RKO (cell line): ENCODE measurements at places on chromosomes 16 and 17.
A peak's percentile ranks its signal among the peaks of the same experiment; 100 is the strongest.

GRCh38 chr17:17859909-17860765 lies 23.4 kb upstream of the SREBF1 start:
- peak; percentile 53 for DNase-seq

- DNase-seq = peak; percentile 83
Observed at GRCh38 chr16:69709456-69710084, 16.8 kb downstream of the NQO1 start.

DNA sequence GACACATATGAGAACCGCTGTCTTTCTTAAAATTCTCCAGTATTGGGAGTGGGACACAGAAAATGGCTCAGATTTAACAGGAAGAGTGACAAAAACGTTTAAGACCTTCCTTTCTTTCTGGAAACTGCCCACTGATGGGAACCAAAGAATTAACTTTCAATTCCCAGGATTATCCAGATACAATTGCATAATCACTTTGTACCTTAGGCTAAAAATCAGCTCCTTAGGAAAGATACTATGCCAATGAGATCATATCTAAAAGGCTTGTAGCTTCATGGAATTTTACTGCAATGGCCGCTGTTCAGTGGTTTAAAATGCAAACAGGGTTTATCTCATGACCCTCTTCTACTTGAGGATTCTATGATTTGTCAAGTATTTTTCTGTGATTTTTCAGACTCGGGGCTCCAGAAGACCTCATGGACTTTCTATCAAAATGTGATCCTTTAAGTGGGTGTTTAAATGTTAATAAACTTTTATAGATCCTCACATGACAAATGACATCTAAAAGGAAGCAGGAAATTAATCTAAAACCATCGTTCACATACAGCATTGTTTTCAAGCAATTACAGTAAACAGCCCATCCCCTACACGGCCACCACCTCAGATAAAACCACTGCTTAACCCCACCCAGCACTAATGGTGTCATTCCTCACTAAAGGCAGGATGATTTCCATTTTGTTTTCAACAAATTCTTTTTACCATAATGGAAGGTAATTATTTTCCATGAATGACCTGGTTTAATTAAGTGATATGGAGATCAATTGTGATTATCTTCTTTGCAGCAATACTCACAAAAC lies 31.6 kb upstream of the ERN1 start:
- no peak for DNase-seq

- DNase-seq = peak; percentile 84
Observed at GRCh38 chr16:4314532-4315185, 1.2 kb upstream of the GLIS2 start.

- no peak for DNase-seq
Observed at GRCh38 chr17:52495646-52496045, 337.1 kb upstream of the CA10 start.

- DNase-seq = no peak
Observed at GRCh38 chr17:79546386-79546785, 64.5 kb downstream of the RBFOX3 start.

GRCh38 chr16:30380803-30381208 lies 1.6 kb downstream of the SEPTIN1 start:
- no peak for DNase-seq

- peak; percentile 78 for DNase-seq
Observed at GRCh38 chr16:10876799-10877341, at the start of gene CIITA. TSS of gene CIITA (plus strand) at chr16:10877202. CDS start at chr16:10877331, 129 bp downstream.

DNA sequence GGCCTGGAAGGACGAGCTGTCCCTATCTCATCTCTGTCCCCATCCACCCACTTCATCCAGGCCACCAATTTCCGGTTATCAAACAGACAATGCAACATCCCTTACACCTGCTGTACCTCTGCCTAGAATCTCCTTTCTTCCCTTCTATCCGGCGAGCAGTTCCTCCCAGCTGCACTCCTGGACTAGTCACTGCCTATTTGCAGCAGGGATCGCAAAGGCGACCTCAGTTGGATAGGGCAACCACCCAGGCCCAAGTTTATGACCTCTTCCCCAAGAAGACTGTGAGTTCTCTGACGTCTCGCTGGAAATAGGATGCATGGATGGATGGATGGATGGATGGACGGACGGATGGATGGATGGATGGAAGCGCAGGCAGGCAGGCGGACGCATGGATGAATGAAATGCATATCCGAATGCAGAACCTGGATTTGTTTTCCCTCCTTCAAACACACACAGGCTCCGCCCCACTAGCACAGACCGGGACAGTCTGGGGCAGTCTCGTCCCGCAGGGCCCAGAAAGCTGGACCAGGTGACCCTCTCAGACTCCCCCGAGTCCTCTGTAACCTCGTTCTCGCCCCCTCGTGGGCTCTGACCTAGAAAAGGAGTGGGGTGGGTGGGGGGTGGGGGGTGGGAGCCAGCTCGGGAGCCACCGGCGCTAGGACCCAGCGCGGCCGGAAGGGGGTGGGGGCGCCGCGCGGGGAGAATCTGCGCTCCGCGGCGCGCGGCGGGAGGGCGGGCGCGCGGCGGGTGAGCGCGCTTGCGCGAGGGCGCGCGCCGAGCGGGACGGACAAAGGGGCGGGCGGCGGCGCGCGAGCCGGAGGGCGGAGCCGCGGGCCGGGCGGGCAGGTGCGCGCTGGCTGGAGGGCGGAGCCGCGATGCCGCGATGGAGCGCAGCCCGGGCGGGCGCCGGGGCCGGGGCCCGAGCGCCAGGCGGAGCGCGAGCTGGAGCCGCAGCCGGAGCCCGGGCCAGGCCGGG lies at the start of gene SBK1:
Gene SBK1 (plus strand): TSS at position 875 of the 976 bp plus-strand sequence. CDS start 24,867 bp downstream, outside the sequence.
- DNase-seq = peak; percentile 81

DNA sequence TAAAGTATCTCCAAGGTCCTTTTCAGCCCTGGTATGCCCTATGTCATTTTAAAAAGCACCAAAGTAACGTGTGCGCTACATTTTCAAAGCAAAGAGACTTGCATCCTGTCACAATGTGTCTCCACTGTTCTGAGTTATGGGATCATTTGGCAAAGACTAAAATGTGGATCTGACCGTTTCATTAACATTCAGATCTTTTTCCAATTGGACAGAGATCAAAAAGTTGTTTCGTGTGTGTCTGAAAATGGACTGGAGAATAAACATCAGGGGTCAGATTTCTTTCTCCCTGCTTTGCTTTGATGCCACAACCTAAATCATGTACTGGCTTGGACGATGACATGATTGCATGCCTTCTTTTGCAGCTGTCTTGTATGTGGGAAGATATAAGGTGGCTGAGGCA lies 136.0 kb upstream of the NOG start:
- DNase-seq = no peak

DNA sequence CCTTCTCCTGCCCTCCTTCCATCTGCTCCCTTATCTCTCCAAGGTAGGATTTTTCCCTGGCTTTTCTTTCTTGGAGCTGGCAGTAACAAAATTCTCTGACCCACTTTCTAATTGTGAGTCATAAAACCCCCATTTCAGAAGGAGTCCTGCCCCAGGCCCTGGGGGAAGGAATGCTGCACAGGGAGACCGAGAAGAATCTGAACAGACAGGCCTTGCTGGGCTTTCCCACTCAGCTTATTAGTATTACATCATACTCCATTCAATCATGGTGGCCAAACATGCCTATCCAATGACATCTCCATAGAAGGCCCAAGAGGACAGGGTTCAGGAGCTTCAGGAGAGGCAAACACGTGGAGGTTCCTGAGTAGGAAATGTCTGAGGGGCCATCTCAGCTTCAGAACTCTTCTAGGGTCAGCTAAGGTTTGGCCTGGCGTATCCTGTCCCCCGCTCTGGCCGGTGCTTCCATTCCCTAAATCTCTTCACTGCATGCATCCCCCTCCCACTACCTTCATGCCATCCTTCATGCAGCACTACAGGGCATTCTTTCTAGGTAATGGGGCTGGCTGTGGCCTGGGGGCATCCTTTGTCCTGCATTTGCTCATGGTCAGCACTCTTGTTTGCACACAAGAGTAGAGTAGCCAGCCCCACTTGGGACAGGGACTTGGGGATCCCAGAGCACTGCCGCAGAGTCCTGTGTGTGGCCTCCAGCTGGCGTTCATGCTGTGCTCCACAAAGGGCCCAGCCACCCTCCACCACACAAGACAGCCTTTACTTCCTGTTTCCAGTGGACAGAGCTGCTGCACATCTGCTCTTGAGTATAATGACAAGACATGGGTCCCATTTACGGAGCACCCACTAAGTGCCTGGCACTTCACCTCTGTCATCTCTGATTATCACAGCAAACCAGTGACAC lies 8.2 kb downstream of the SLC6A2 start:
- no peak for DNase-seq

GRCh38 chr16:50183316-50183715 lies 30.2 kb downstream of the TENT4B start:
- DNase-seq = peak; percentile 10

GRCh38 chr17:7313890-7314718 lies 1.1 kb downstream of the GPS2 start:
- peak; percentile 73 for DNase-seq

GRCh38 chr17:42348104-42348503 lies 40.1 kb downstream of the STAT3 start:
- no peak for DNase-seq

- DNase-seq = no peak
Observed at GRCh38 chr17:44881145-44881544, 18.1 kb downstream of the EFTUD2 start.

DNA sequence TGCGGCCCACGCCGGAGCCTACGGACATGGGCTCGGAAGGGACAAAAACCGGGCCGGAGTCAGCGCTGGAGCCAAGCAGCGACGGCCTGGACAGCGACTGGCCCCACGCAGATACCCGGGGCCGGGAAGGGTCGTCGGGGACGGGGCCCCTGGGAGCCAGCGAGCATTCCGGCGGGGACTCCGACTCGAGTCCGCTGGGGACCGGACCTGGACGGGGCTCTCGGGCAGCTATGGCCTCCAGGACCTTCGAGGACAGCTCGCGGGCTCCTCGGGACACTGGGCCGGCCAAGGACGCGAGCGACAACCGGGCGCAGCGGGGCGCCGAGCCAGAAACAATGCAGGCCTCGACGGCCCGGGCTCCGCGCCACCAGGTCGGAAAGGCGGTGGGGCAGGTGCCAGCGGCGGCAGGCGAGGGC lies 1.0 kb downstream of the MYO15B start:
- no peak for DNase-seq

DNA sequence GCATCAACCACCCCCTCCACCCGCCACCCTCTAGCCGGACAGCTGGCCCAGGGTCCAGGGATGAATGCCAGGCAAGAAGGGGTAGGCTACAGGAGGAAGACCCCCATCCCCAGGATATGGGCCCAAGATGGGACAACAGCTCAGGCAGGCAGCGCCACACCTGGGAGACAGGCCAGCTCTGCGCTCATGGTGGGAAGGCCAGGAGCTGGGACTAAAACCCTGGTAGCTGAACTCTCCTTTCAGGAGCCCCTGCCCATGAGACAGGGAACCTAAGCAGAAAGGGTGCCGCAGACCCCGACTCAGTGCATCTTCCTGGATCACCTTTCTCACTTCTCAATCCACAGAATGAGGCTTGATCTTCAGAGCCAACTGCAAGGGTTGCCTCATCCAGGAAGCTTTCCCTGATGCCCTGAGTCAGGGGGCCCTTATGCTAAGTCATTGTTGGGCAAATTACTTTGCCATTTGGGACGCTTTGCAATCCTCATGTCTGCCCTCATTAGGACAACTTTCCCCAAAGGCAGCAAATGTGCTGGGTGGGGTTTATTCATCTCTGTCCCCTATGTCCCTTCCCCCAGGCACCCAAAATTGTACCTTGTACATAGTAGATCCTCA lies 9.0 kb downstream of the ZDHHC1 start:
- no peak for DNase-seq

DNA sequence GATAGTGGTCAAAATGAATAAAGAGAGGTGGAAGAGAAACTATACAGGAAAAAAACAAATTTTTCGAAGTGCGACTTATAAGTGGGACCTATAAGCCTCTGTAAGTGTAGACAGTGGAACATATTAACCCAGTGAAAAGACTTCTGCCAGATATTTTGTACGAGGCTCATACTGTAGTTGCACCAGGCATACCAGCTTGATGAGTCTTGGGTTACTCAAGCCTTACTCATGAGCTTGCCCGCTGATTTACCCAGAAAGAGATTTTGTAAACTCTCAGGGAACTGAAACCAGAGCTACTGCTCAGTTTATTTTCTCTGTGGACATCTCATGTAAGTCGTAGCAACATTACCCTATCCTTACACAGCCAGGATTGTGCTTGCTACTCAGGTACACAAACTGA lies 708.0 kb upstream of the SOX9 start:
- DNase-seq = peak; percentile 71

- DNase-seq = no peak
Observed at GRCh38 chr17:35733366-35733765, 1.9 kb downstream of the RASL10B start.

DNA sequence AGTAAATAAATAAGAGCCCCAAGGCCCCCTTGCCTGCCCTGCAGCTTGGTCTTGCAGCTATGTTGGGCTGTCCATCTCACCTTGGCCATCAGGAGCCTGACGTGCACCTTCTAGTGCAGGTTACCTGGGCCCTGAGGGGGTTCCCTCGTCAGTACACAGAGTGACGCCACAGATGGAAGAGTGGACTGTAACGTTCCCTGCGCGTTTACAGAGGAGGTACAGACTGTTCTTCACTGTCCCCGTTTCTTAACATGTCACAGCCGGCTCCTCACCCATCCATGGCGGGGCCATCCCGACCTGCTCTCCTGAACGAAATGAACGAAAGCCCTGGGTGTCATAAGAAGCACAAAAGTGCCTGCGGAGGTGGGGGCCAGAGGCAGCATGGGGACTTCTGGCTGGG lies 15.9 kb upstream of the FASN start:
- DNase-seq = no peak

GRCh38 chr17:19004421-19005136 lies at the start of gene FAM83G:
TSS of gene FAM83G (minus strand) at chr17:19004764. CDS start at chr17:19004041, 723 bp downstream.
- DNase-seq = peak; percentile 89

DNA sequence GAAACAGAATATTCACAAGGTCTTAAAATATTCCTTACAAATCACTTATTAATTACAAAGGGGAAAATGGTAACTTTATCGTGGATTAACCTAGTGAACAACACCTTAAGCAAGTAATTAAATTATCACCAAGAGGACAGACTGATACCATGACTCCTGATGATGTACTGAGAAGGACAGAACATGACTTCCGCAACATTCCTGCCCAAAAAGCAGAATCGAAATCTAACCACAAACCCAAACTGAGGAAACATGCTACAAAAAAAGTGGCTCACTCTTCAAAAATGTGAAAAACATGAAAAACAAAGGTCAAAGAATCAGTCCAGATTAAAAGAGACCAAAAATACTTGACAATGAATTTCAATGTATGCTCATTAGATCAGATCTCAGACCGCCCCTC lies 151.5 kb downstream of the AATF start:
- no peak for DNase-seq

DNA sequence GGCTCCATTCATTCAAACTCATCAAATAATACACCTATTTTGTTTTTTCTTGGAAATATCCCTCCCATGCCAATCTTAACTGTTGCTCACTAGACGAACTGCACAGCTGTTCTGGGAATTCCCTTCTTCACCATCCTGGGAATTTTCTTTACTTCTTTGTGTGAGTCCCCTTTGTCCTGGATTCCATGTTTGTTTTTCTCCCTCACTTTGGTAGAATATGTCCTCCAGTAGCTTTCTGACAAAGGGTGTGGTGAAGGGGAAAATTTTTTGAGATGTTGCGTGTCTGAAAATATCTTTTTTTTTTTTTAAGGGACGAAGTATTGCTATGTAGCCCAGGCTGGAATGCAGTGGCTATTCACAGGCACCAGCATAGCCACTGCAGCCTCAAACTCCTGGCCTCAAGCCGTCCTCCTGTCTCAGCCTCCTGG lies 17.2 kb upstream of the UTP6 start:
- no peak for DNase-seq

- DNase-seq = no peak
Observed at GRCh38 chr17:82505296-82505695, 14.2 kb upstream of the FOXK2 start.

- DNase-seq = peak; percentile 63
Observed at GRCh38 chr17:66200685-66201092, 8.8 kb upstream of the CEP112 start.

GRCh38 chr17:66673668-66674276 lies 161.1 kb upstream of the CACNG5 start:
- DNase-seq = peak; percentile 61
